ENCODE measurements at places on chromosomes 12 and 14.
A peak's percentile ranks its signal among the peaks of the same experiment; 100 is the strongest.

DNA sequence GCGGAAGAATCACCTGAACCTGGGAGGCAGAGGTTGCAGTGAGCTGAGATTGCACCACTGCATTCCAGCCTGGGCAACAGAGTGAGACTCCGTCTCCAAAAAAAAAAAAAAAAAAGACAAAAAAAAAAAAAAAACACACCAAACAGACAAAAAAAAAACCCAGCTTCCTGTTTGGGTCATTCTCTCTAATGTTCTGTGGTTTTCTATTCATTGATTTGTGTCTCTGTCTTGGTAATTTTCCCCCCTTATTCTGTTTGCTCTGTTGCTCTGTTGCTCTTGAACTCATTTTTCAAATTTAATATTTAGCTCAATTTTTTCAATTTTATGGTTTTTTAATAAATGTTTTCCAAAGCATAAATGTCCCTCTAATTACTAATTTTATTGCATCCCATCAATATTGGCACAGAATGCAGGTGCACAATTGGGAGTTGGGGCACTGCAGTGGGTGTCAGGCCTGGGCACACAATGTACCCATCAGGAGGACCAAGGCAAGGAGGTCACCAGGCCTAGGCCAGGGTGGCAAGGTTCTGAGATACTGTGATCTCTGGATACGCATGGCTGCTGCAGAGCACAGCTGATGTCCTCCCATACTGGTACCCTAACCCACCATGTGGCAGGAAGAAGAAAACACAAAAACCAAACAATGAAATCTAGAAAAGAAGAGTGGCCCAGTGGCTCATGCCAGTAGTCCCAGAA lies 8.0 kb upstream of the GNPTAB start:
- H3K27ac ChIP-seq = no peak overlapping the region
- no peaks in the 10 kb centered on the region for H3K36me3 ChIP-seq
- H3K4me1 ChIP-seq = no peaks in the 10 kb centered on the region

DNA sequence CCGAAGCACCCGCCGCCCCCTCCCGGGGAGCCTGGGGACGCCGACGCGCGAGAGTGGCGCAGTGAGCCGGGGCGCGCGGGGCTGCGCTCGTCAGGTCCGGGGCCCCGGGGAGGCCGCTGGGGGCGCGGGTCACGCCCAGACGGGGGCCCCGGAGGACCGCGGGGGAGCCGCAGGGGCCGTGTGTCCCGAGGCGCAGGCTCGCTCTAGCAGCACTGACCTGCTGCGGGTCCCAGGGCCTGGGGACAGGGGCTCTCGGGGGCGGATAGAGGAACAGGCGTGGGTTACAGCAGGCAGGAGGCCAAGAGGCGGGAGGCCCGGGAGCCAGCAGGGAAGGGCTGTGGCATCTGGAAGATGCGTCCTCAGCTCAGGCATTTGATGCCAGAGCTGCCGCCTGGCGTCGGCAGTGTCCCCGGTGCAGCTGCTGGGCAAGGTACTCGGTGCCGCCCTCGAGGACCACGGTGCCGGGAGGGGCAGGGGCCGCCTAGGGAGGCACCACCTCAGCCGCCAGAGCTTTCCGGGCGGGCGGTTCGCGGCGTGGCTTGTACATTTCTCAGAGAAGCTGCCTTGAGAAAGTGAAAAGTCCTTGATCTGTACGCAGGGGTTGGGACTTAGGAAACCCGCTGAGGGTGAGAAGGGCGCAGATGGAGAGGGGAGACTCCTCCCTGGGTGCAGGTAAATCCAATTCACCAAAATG lies 1.2 kb downstream of the WNT5B start:
- peaks cover 18% of the 10 kb centered on the region for H3K36me3 ChIP-seq
- H3K4me3 ChIP-seq = peak overlapping the region; percentile 87
- peak overlapping the region; percentile 50 for H3K27ac ChIP-seq
- no peak for DNase-seq

DNA sequence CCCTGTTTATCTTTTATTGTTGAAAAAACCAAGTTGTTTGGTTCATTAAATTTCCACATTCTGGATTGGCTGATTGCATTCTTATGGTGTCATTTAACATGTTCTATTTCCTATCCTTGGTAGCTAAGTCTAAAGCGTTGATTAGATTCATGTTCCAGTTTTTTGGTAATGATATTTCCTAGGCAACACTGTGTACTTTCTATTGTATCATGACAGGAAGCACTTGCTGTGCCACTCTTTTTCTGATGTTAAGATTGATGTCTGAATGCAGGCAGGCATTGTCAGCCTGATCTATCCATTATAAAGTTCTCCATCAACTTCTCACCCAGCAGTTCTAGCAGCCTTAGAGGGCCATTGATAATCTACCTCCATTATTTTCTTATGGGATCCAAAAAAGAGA lies 91.1 kb upstream of the ARID2 start:
- no peaks in the 10 kb centered on the region for H3K4me1 ChIP-seq
- H3K27me3 ChIP-seq = no peaks in the 10 kb centered on the region

DNA sequence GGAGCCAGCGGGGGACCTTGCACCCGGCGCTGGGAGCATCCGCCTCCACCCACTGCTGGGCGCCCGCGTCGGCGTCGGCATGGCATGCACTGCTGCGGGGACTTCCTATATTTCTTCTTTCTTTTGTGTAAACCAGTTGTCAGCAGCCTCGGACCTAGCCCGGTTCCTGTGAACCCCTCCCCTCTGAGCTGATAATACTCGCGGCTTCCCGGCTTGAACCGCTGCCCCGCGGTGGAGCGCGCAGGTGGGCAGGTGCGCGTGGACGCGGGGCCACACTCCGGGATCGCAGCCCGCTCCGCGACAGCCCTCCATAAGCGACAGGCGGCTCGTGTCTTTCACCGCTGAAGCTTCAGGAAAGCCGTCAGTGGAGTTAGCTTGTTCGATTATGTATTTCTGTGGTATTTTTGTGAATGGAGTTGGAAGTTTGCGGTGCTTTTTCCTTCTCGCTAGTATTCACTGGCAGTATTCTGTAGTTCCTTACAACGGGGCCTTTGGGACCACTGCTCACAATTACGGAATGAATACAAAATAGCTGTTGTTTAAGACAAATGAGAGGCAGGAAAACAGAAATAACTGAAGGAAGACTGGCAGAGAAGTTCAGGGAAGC lies 870 bp downstream of the BMAL2 start:
- H3K4me3 ChIP-seq = peak overlapping the region; percentile 96
- H3K27ac ChIP-seq = peak overlapping the region; percentile 87
- no peak for DNase-seq

DNA sequence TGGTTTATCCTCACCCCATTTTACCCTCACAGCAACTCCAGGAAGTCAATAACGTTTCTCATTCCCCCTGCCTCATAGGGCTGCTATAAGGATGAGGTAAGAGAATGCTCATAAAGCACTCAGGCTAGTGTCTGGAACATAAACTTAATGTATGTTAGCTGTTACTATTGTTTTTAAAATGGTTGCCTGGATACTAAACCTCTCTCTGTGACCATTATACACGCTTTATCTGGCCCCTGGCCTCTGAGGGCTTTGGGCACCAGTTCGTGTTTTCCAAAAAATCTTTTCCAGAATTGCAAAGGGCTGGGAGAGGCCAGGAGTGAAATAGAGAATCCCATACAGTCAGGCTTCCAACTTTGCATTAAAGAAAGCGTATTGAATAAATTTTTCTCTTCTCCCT lies 113.9 kb downstream of the KTN1 start:
- H3K36me3 ChIP-seq = no peaks in the 10 kb centered on the region
- H3K4me1 ChIP-seq = peaks cover 10% of the 10 kb centered on the region
- H3K4me3 ChIP-seq = no peak overlapping the region
- H3K27ac ChIP-seq = no peak overlapping the region
- no peak for DNase-seq

DNA sequence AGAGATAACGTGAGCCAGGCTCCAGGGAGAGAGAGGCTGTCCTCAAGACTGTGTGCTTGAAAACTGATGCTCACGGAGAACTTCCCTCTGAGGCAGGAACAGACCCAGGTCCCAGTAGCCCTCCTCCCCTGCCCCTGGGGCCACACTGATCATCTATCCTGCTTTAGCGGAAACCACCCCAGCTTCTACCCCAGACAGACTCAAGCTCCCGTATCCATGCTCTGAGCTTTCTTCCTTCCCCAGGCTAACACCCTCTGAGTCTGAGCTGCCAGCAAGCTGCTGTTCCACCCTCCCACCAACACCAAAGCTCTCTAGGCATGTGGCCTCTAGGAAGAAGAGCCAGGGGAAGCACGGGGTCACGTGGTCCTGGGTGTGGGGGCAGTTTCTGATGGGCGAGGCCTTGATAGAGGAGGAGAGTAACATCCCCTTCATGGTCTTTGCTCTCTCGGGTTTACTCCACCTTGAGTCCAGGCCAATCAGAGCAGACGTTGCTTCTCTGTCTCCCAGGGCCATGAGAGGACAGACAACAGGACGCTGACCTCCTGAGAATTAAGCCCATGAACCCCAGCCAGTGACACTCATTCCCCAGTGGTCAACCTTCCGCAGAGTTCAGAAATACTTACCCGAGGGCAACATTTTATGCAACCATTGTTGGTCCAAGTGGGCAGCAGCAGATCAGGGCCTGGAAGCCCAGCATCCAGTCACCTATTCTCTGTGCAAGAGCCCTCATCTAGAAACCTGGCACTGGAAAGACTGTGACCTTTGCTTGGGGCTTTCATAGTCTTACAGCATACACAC lies 1.4 kb downstream of the PCK2 start:
- H3K4me1 ChIP-seq = peaks cover 28% of the 10 kb centered on the region
- DNase-seq = no peak
- peaks cover 5% of the 10 kb centered on the region for H3K36me3 ChIP-seq
- H3K27me3 ChIP-seq = no peaks in the 10 kb centered on the region
- peak overlapping the region; percentile 86 for H3K27ac ChIP-seq

- H3K4me1 ChIP-seq = peaks cover 8% of the 10 kb centered on the region
- H3K36me3 ChIP-seq = peaks cover 6% of the 10 kb centered on the region
- H3K4me3 ChIP-seq = no peak overlapping the region
- DNase-seq = no peak
- no peaks in the 10 kb centered on the region for H3K27me3 ChIP-seq
Observed at GRCh38 chr14:69860221-69860620, 19.0 kb upstream of the SMOC1 start.

DNA sequence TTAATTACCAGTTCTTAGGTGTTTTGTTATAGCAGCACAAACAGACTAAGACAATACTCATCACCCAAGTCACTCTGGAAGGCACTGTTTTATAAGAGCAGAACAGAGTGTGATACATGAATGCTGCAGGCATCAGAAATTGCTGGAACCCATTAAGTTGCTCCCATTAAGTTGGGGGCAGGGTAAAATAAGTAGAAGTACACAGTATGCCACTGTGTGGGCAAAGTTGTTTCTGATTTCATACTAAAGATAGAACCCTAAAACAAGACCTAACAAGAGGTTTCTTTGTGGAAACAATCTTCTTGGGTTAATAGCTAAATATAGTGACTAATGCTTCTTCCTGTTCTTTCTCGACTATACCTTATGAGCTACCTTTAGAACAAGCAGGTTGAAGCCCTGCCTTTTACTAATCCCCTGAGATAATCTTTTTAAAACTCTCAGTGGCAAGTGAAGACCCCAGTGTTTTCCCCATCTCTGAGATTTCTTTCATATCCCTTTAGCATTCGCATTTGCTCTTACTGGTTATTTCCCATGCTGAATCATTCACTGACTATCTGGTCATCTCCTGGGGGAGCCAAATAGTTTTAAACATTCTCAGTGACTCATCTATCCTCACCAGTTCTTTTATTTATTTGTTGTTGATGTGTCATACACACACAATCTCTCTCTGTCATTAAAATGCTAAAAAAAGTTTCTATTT lies 52.3 kb downstream of the SOCS2 start:
- H3K27me3 ChIP-seq = no peaks in the 10 kb centered on the region
- H3K4me3 ChIP-seq = no peak overlapping the region
- H3K27ac ChIP-seq = no peak overlapping the region

DNA sequence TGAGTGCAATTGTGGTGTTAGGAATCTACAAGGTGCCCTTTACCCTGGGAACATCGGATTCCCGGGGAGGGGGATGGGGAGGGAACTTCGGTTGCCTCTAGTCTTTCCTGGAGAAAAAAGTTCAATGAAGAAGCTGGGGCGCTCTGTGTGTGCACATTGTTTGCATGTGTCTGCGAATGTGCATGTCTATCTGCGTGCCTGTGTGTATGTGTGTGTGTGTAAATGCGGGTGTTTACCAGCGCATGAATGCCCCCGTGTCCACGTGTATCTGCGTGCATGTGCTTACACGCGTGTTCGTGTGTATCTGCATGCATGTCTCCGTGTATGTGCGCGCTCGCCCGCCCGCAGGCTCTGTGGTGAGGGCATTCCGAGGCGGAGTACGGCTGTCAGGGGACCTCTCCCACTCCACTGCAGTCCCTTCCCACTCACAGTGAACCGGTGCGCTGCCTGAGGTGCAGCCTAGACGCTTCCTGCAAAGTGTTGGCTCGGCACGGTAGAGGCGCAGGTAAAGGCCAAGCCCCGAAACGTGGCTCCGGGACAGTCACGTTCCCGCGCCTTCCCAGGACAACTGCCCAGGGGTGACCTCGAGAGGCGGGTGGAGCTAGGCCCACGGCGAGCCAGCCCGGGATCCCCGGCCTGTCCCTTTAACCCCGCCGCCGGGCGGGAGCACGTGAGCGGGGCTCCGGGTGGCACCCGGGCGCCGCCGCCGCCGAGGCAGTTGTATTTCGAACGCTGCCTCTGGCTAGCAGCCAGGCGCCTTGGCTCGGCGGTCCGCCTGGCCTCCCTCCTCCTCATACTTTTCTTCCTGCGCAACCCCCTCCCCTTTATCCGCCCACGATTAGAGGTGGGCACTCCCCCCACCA lies 539 bp upstream of the HMGA2 start:
- H3K27me3 ChIP-seq = peaks cover 30% of the 10 kb centered on the region
- DNase-seq = peak; percentile 81

DNA sequence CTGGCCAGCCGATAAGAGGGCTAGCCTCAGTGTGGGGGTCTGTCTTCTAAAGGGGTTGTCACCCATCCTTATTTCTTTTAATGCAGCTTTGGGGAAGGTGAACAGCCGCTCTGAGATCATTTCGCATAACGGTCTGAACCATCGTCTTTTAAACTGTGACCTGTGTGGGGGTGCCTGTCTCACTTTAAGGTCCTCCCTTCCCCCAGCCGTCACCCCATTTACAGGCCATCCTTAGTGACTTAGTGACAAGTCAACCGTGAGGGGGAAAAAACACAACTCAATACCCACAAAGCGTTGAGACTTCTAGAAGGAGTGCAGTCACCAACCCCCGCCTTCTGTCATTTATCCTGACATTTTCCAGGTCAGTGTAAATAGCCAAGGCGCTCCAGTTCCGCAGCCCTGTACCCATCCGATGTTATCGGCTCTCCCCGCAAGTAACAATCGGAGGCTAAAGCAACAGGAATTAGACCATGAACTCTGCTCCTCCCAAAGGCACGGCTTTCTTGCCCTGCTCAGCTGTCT lies 505 bp upstream of the DENND5B start:
- H3K36me3 ChIP-seq = peaks cover 15% of the 10 kb centered on the region
- peaks cover 5% of the 10 kb centered on the region for H3K4me1 ChIP-seq
- no peak for DNase-seq
- H3K27me3 ChIP-seq = peaks cover 43% of the 10 kb centered on the region
- peak overlapping the region; percentile 94 for H3K27ac ChIP-seq

DNA sequence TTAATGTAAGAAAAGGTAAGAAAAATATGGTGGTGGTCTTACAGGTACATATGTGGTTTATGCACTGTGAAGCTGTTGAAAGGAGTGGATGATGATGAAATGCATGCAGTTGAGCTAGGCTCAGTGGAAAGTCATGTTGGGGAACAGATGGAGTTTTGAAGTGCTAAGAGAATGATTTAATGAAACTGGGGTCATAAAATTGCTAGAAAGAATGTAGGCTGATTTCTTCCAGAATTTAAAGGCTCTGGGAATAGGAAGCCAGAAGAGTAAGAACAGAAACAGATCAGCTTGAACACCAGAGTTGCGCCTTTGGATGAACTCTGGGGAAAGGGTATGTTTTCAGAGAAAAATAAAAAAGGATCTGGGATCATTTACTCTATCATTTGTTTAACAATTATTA lies 146.5 kb downstream of the MON2 start:
- no peaks in the 10 kb centered on the region for H3K4me1 ChIP-seq
- no peak overlapping the region for H3K4me3 ChIP-seq
- H3K36me3 ChIP-seq = peaks cover 11% of the 10 kb centered on the region
- no peak for DNase-seq
- no peaks in the 10 kb centered on the region for H3K27me3 ChIP-seq
- H3K27ac ChIP-seq = no peak overlapping the region

All from type B pancreatic cell (in vitro differentiated cells).